ENCODE measurements at places on chromosomes 13 and 19.

DNA sequence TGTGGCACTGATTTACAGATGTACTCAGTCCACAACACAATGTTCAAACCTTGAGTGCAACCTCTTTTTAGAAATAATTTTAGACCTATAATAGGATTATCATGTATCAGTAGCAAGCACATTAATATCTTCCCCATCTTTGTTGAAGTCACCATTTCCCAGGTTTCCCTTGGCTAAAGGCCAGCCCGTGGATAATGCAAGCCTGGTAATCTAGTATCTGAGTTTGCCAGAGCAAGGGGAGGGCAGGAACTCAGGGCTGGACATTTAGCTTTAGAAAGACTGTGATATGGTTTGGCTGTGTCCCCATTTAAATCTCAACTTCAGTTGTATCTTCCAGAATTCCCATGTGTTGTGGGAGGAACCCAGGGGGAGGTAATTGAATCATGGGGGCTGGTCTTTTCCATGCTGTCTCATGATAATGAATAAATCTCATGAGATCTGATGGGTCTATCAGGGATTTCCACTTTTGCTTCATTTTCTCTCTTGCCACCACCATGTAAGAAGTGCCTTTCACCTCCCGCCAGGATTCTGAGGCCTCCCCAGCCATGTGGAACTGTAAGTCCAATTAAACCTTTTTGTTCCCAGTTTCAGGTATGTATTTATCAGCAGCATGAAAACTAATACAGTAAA, 37.7 kb downstream of the SLC6A16 start:
- no peak for DNase-seq

DNA sequence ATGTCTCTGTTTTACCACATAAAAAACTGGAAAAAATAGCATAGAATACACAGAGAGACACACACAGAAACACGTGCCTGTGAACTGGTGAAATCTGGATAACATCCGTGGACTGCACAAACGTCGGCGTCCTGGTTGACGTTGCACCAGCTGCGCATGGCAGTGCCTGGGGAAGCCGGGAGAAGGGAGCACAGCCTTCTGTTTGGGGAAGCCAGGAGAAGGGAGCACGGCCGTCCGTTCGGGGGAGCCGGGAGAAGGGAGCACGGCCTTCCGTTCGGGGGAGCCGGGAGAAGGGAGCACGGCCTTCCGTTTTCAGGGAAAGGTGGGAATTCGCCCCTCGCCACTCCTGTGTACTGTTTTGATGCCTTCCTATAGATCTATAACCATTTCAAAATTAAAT, 63.8 kb upstream of the C13orf46 start:
- no peak for DNase-seq

GRCh38 chr13:29936051-29936813, 85.8 kb upstream of the UBL3 start:
- DNase-seq, result no peak

GRCh38 chr13:19185086-19185864, 3.7 kb upstream of the TUBA3C start:
- DNase-seq, result no peak

GRCh38 chr19:39923862-39924261, 10.6 kb downstream of the FCGBP start:
- DNase-seq, result no peak

GRCh38 chr13:26605845-26606244, 48.4 kb downstream of the WASF3 start:
- DNase-seq, result no peak

GRCh38 chr19:56491399-56491798, 14.3 kb upstream of the ZNF667 start:
- no peak for DNase-seq

DNA sequence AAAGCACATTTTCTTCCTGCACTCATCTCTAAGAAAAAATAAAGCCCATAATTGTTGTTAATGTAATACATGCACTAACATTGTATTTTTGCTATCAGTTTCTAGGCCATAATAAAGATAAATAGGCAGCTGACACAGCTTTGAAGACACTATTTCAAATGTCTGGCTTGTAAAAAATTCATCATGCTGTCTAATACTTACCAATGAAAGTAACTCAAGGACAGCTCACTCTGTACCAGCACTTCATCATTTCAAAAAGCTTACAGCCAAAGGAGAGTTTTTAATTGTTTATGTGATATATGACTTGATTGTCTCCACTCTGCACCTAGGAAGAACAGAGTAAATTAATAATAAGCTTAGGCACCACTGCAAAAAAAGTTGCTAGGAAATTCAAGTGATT, 1423.3 kb upstream of the PCDH20 start:
- no peak for DNase-seq

GRCh38 chr19:42658076-42658475, 63.4 kb upstream of the CEACAM8 start:
- DNase-seq, result no peak

DNA sequence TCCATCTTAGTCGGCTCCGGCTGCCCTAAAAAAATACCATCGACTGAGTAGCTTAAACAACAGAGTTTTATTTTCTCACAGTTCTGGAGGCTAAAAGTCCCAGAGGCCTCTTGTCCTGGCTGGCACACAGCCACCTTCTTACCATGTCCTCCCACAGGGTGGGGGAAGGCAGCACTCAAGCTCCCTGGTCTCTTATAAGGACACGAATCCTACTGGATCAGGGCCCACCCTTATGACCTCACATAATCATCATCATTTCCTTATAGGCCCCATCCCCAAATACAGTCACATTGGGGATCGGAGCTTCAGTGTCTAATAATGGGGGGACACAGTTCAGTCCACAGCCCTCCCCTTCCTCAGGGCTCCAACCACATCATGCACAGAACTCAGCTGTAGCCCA, 2.6 kb upstream of the TUBA3C start:
- DNase-seq, result no peak

DNA sequence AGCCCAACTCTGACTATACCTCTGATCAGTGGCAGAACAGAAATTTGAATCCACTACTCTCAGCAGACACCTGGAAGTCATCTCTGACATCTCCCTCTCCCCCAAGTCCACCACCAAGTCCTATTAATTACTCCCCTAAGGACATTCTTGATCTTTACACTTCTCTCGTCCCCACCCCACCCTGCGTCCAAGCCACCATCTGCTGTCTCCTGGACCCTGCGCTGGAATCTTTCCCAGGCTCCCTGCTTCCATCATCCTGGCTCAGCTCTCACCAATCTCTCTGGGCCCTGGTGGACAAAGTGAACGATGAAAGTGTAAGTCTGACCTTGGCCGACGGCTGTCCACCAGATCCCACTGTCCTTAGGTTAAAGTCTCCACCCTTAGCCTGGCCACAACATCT, 145.6 kb upstream of the GJB6 start:
- DNase-seq, result no peak

Data from hematopoietic multipotent progenitor cell treated with erythropoietin and hydrocortisone succinate and interleukin-3 and kit ligand, for 15 days (in vitro differentiated cells).